Substantia nigra (tissue), 51 donors: ENCODE measurements at places on chromosomes 7 and 10.

DNA sequence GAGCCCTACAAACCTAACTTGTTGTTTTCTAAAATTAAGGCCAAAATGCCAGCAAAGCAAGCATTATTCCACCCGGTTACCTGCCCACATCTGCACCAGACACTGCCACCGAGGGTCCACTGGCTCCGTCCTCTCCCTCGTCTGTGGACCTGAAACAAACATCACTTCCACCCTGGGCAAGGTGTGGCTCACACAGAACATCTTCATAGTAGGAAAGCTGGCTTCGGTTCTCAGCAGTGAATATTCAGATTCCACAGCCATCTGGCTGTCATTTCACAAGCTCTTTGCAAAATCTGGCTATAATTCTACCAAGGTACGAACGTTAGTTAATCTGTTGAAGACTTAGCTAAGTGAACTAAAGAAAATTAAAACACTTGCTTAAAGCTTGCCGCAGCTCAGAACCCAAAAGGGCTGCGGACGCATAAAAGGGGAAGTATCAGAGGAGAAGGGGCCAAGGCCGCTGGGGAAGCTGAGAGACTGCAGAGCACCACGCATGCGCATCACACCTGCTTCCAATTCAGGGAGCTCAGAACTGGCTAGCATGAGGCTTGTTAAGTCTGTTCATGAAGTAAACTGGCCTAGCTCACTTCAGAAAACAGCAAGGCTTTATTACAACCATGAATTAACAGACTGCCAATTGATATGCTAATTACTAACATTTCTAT, 46.1 kb downstream of the PTPRN2 start:
- no peak for DNase-seq

DNA sequence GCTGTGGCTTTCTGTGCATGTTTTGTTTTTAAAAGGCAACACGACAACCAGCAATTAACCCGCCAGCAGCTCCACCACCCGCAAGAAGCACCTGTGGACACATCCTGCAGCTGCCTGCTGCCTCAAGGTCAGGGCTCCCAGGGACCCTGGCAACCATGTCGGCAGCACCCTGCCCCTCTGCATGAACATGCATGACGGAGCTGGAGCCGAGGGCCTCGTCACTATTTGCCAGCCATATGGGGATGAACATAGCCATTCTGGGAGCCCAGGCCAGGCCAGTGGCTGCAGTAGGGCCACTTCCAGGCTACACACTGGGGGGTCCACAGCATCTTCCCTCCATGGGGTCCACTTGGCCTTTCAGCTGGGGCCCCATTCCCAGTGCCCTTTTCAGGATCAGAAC, 52.9 kb downstream of the CAMK2B start:
- no peak for DNase-seq

GRCh38 chr7:77651575-77652162, 44.6 kb upstream of the RSBN1L start:
- DNase-seq = peak; percentile 12

- DNase-seq = no peak
Measured at GRCh38 chr10:98855403-98856189, 380.1 kb downstream of the HPSE2 start.

DNA sequence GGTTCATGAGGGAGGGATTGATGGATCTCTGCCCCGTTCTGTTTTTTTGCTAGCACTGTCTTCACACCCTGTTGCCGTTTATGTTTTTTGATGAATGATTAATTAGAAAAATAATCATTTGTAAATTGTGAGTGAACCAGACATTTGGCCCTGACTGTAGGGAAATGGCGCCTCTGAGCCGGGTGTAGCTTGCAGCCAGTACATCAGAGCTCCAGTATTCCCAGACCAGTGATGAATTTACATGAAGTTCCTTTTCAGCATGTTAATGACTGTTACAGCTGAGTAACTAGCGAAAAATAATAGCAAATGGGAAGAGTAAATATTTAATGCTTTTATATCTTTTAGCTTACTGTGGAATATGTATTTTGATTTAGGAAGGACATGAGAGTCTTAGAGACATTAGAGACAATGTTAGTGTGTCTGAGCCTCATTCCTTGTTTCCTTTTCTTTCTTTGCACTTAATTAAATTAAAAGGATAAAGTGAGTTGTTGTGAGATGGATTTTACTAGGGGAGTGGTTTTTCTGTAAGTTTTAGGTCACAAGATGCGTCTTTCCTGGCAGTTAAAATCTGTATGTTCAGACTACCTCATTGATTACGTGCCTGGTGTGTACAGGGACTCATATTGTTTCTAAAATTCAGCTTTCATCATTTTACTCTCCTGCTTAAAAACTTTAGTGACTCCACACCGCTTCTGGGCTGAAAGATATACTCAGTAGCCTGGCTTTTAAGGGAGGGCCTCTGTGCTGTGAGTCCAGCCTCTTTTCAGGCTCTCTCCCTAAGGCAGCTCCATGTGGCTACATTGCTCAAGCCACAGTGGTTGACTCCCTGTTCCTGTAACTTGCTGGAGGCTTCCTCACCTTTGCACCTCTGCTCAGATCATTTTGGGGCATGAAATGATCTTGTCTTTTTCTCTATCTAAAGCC, 86.4 kb downstream of the AUTS2 start:
- DNase-seq = no peak

DNA sequence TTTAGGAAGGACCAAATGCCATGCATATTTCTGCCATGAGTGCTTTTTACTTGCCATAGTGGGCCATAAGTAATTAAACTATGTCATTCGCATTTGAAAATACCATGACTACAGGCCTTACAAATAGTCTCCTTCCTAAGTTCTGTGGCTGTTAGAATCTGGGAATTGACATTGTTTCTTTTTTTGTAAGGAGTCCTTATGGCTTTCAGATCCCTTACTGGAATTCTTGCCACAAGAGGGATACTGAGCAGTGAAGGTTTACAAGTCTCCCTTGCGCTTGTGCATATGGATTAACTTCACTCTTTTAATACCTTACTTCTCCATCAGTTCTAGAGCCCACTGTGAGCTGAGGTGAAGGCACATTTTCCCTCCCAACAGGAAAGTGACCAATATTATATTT, 166.0 kb downstream of the NRG3 start:
- no peak for DNase-seq

GRCh38 chr7:82268632-82269031, 174.9 kb downstream of the CACNA2D1 start:
- DNase-seq = no peak

DNA sequence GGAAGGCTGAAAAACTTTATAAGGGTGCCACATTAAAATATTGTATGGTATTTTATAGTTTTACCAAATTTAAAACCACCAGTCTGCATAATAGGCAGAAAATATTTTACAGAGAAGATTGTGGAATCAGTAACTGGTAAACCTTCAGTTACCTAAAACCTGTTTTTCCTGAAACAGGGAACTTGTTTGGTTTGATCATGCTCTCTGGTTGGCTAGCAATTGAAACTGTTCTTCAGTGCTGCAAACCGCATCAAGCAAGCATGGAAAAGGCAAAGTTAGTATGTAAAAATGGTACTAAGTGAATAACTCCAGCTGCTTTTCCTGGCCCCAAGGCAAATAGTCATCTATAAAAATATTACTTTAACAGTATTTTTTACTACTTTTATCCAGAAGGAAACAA, 316.9 kb upstream of the LRRN3 start:
- no peak for DNase-seq

GRCh38 chr7:8089036-8089780, 120.6 kb downstream of the GLCCI1 start:
- DNase-seq = no peak

DNA sequence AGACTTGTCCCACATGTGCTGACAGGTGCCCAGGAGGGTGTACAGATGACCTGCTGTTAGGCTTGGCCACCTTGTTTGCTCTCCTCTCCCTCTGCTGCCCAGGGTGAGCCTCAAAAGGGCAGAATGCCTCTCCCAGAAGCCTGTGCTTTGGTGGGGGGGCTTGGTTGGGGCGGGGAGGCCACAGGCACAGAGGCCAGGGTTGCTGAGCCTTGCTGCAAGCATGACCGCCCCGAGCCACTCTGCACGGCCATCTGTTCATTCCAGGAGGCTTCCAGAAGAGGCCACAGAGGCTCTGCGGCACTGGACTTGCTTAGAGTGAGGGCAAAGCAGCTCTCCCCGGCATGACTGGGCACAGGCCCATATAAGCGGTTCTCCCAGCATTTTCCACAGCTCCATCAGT, 190.8 kb downstream of the GLRX3 start:
- DNase-seq = no peak

- no peak for DNase-seq
Measured at GRCh38 chr7:31720366-31720765, 33.4 kb downstream of the PPP1R17 start.

GRCh38 chr7:27367933-27368549, 125.4 kb downstream of the EVX1 start:
- no peak for DNase-seq

DNA sequence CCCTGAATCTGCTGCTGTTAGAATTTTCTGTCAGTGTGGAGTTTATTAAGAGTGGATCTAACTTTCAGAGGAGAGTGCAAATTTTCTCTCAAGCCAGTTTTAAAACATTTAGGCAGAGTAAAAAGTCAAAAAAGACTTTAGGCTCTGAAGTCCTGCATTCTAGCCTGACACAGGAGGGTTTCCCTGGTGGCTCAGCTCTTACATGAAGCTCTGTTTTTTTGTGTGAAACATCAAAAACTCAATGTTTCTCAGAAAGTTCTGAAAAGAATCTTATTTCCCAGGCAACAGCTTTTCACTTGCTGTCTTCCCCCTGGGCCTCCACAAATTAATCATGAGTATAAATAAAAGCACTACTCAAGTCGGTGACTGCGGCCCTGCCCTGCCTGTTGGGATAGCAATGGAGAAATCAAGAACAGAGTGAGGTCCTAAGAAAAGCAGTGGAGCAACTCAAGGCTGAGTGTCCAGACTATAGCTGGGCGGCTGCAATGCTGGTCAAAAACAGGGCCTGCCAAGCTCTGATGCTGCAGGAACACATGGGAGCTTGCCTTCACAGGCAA, 22.3 kb upstream of the WDR11 start:
- DNase-seq = no peak

DNA sequence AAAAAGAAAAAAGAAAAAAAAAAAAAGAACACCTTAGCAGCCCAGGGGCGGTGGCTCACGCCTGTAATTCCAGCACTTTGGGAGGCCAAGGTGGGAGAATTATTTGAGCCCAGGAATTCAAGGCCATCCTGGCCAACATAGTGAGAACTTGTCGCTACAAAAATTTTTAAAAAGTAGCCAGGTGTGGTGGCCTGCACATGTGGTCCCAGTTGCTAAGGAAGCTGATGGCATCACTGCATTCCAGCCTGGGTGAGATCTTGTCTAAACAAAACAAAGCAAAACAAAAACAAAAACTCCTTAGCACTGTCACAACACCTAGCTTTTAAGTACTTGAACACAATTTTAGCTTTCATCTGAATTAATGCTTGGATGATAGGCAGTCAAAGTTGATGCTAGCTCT, 86.3 kb upstream of the MKLN1 start:
- no peak for DNase-seq

GRCh38 chr7:142301923-142302550, 44.2 kb upstream of the PRSS58 start:
- no peak for DNase-seq

DNA sequence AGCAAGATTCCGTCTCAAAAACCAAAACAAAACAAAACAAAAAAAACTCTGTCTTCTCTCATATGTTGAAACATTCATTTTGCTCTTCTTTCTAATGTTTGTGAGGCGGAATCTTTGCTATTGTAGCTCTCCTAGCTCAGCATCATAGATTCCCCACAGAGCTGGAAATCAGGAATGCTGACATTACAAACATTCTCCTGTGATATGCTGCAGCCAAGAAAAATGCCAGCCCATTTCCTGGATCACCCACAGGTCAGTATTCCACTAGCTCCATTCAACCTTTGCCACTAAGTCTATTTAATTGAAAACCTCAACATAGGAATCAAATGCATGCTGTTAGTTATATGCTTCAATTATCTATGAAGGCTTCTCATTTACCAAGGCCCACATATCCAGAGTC, 186.3 kb downstream of the IPMK start:
- DNase-seq = no peak

GRCh38 chr10:121570315-121570714, 27.9 kb downstream of the FGFR2 start:
- DNase-seq = no peak

- DNase-seq = no peak
Measured at GRCh38 chr10:56028298-56029132, 332.5 kb downstream of the ZWINT start.

- no peak for DNase-seq
Measured at GRCh38 chr10:72000073-72001032, 36.2 kb downstream of the CHST3 start.

- no peak for DNase-seq
Measured at GRCh38 chr7:8283968-8284367, 22.0 kb upstream of the ICA1 start.

DNA sequence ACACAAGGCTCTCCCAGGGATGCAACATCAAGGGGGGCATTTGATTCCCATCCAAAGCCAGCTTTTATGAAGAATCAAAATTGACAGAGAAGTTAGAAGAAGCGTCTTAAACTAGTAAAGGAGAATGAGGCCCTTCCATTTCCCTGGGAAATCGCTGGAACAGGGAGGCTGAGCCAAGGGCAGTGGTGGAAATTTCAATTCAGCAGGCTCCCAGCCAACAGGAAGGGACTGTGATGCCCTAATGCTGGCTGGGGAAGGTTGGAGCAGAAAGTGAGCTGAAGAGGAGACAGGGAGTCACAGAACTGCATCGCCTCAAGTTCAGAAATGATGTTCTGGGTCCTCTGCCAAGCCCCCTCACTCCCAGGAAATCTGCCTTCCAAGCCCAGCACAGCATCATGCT, 517.3 kb downstream of the GRID1 start:
- DNase-seq = no peak

DNA sequence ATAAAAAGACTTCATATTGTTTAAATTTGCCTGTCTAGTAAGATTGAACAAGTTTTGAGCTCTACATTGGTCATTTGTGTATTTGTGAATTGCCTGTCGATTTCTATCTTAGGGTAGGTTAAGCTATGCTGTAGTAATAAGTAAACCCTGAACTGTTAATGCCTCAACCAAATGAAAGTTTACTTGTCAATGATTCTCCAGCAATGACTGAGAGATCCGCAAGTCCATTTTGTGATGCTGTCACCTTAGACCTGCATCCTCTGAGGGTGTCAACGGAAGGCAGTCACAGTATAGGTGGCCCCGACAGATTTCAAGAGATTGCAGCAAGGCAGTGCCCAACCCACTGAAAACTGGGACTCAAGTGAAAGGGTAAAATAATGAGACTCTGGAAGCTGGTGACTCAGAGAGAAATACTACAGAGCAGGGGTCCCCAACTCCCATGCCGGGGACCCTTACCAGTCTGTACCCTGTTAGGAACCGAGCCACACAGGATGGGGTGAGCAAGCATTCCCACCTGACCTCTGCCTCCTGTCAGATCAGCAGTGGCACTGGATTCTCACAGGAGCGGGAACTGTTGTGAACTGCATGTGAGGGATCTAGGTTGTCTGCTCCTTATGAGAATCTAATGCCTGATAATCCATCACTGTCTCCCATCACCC, 10.8 kb upstream of the PHYH start:
- no peak for DNase-seq

- no peak for DNase-seq
Measured at GRCh38 chr7:35971133-35971891, 170.5 kb downstream of the SEPTIN7 start.
